ENCODE measurements at places on chromosomes 16 and 17. TPM values are rescaled to one million over a fixed set of nuclear protein-coding genes. Genes with fewer than 3 reads are reported as not detected.

The KCNJ2 gene
- 1.1 TPM for total RNA-seq

The OR3A2 gene
- total RNA-seq = 0.73 TPM

The CACNG4 gene
- total RNA-seq = not detected

The MPO gene
- total RNA-seq = not detected

The SPATA32 gene
- not detected for total RNA-seq

The DOC2A gene
- total RNA-seq = 0.20 TPM

The CCL8 gene
- not detected for total RNA-seq

The KRTAP9-9 gene
- total RNA-seq = not detected

The EVI2B gene
- 1.4 TPM for total RNA-seq

The CAMKK1 gene
- total RNA-seq = 9.9 TPM

The KCNJ12 gene
- total RNA-seq = 0.39 TPM

The MINK1 gene
- 32.0 TPM for total RNA-seq

The GINS2 gene
- total RNA-seq = 16.8 TPM

The MRPL27 gene
- total RNA-seq = 60.3 TPM

The STX1B gene
- 1.1 TPM for total RNA-seq

The DHRS13 gene
- total RNA-seq = 4.8 TPM

The TNFRSF17 gene
- total RNA-seq = not detected

The ASGR1 gene
- total RNA-seq = 0.39 TPM

The PABPN1L gene
- not detected for total RNA-seq

The SLC16A11 gene
- total RNA-seq = 0.20 TPM

The AATK gene
- total RNA-seq = 0.37 TPM

The SMIM36 gene
- total RNA-seq = not detected

The CHAD gene
- not detected for total RNA-seq

The KRT40 gene
- not detected for total RNA-seq

The KRTAP9-2 gene
- not detected for total RNA-seq

The UMOD gene
- not detected for total RNA-seq

The IGSF6 gene
- not detected for total RNA-seq

The PMP22 gene
- 60.4 TPM for total RNA-seq

The TBC1D3K gene
- total RNA-seq = not detected

The CCT6B gene
- 0.37 TPM for total RNA-seq

The ZFP3 gene
- total RNA-seq = 2.0 TPM

The KRTAP16-1 gene
- total RNA-seq = not detected

The KRT25 gene
- total RNA-seq = not detected

The VKORC1 gene
- 64.7 TPM for total RNA-seq

The OR4D1 gene
- total RNA-seq = not detected

The SLC16A6 gene
- total RNA-seq = 0.73 TPM

The ESRP2 gene
- under 0.01 TPM for total RNA-seq

The FADS6 gene
- total RNA-seq = not detected

The TBC1D3 gene
- total RNA-seq = not detected

The DOC2B gene
- not detected for total RNA-seq

The CFAP97D1 gene
- under 0.01 TPM for total RNA-seq

The DNASE1L2 gene
- total RNA-seq = 1.2 TPM

The MFAP4 gene
- 3.7 TPM for total RNA-seq

The NPIPB9 gene
- total RNA-seq = 2.7 TPM

The TSPOAP1 gene
- not detected for total RNA-seq

The ARHGAP44 gene
- total RNA-seq = 2.0 TPM

The PLLP gene
- total RNA-seq = under 0.01 TPM

The JMJD8 gene
- 30.9 TPM for total RNA-seq

The CBFB gene
- total RNA-seq = 85.2 TPM

The SCGB1C2 gene
- not detected for total RNA-seq

The CRHR1 gene
- not detected for total RNA-seq

The MT1A gene
- total RNA-seq = 17.6 TPM

The KRTAP4-1 gene
- total RNA-seq = not detected

The LYZL6 gene
- total RNA-seq = not detected

The MT1G gene
- 0.59 TPM for total RNA-seq

The NLK gene
- 13.9 TPM for total RNA-seq

The FOXC2 gene
- 4.5 TPM for total RNA-seq

The CARHSP1 gene
- total RNA-seq = 147 TPM
